ENCODE measurements at places on chromosomes 1 and 21.
A peak's percentile ranks its signal among the peaks of the same experiment; 100 is the strongest.

DNA sequence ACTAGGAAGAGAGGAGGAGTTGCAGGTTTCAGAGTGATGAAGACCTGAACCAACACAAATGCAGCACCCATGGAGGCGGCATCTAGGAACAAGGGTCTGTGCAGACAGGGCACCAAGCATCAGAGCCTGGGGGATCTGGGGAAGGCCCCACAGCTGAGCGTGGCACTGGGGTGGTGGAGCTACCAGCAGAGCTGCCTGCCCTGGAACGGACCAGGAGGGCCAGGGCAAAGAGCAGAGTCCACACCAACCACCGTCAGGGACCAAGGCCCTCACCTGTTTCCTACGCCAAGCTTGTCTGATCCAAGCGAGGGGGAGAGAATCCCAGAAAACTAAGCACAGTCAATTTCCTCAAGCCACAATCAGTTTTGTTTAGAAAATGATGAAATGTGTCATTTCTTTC, 79.0 kb upstream of the SYT6 start:
- no peak overlapping the region for H3K4me3 ChIP-seq
- no peaks in the 10 kb centered on the region for H3K36me3 ChIP-seq
- peaks cover 11% of the 10 kb centered on the region for H3K4me1 ChIP-seq
- no peak overlapping the region for H3K27ac ChIP-seq

- H3K27ac ChIP-seq: peak overlapping the region; percentile 80
- DNase-seq: no peak
- no peaks in the 10 kb centered on the region for H3K27me3 ChIP-seq
- no peak overlapping the region for H3K4me3 ChIP-seq
Measured at GRCh38 chr1:156095906-156096508, 13.7 kb upstream of the MEX3A start.

DNA sequence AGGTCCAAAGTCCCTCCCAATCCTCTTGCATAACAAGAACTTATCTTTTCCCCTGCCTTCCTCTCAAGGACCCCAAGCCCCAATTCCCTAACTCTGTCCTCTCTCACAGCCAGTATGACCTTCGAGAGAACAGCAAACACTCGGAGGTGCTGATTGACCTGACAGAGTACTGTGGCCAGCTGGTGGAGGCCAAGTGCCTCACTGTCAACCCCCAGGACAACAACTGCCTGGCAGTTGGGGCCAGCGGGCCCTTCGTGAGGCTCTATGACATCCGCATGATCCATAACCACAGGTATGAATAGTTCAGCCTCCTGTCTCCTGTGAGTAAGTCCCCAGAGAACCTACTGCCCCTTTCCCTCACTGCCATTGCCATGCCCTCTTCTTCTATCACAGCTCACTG, 29.9 kb upstream of the TMEM222 start:
- no peak overlapping the region for H3K27ac ChIP-seq
- no peak for DNase-seq
- no peak overlapping the region for H3K4me3 ChIP-seq
- H3K4me1 ChIP-seq: peaks cover 4% of the 10 kb centered on the region

DNA sequence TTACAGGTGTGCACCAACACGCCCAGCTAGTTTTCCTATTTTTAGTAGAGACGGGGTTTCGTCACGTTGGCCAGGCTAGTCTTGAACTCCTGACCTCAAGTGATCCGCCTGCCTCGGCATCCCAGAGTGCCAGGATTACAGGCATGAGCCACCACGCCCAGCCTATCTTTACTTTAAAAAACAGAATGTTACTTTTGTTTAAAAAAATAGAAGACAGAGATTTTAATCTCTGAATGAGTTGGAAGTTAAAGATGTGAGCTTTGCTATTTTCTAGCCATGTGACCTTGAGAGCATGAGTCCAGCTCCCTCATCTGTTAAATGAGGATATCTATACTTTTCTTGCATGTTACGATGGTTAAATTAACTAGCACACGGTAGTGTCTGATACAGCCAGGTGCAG, 3.9 kb upstream of the PUM1 start:
- no peak for DNase-seq
- H3K27ac ChIP-seq: no peak overlapping the region
- no peak overlapping the region for H3K4me3 ChIP-seq
- peaks cover 9% of the 10 kb centered on the region for H3K4me1 ChIP-seq
- H3K36me3 ChIP-seq: no peaks in the 10 kb centered on the region

- H3K4me3 ChIP-seq: no peak overlapping the region
- H3K4me1 ChIP-seq: no peaks in the 10 kb centered on the region
- H3K36me3 ChIP-seq: no peaks in the 10 kb centered on the region
- no peak for DNase-seq
- no peak overlapping the region for H3K27ac ChIP-seq
Measured at GRCh38 chr21:31172328-31172727, 134.1 kb upstream of the KRTAP19-8 start.

Data from gastrocnemius medialis (tissue), 4 donors.